ENCODE measurements at places on chromosomes 3 and 15.

- DNase-seq, result no peak
Observed at GRCh38 chr3:9715764-9716437, 12.3 kb downstream of the CPNE9 start.

DNA sequence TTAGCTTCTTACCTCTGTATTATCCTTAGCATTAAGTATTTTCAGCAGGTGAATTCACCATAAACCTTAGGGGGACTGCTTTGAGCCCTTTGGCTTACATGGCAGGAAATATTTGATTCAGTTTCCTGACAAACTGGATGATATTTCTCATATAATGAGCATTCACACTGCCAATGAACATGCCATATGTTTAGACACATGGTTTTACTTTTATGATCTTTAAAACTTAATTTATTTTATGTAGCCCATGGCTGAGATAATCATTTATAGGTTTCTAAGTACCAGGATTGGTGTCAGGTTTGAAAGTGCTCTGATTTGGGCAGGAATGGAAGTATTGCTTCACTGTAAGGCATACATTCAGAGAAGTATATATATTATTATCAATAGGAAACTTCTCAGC is 319.1 kb downstream of the ZPLD1 start:
- no peak for DNase-seq

GRCh38 chr3:152742368-152743347 is 92.3 kb upstream of the P2RY1 start:
- no peak for DNase-seq

GRCh38 chr15:27933562-27933961 is 165.6 kb downstream of the OCA2 start:
- DNase-seq, result peak; percentile 32

DNA sequence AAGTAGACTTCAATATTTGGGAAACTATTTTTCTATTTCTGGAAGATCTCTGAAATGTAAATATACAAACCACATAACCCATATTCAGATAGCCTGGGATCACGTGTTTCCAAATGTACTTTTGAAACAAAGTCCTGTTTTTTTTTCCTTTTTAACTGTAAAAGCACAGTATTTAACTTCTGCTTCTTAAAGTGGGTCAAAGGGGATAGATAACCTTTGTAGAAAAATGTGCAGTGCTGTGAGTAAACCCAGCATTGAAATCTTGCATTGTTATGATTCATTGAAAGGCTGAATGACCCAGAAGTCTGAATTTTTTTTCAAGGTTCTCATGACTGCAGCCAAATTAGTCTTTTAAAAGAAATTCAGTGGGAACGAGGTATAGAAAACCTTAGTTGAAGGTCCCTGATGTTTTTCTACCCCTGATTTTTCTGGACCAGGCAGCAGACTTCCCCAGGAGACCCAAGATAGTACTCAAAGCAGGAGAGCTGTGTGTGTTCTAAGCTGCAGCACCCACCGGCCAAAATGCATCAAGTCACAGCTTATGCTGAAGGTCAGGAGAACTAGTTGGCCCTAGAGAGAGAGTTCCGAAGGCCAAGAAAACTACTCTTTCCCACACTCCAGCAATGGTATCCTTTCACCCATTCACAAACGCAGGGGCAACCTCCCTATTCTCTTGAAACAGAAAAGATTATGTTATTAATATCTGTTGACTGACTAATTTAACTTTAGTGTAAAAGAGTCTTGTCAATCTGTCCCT is 43.6 kb upstream of the APH1B start:
- no peak for DNase-seq

- DNase-seq, result no peak
Observed at GRCh38 chr15:38481761-38482160, 27.8 kb downstream of the FAM98B start.

DNA sequence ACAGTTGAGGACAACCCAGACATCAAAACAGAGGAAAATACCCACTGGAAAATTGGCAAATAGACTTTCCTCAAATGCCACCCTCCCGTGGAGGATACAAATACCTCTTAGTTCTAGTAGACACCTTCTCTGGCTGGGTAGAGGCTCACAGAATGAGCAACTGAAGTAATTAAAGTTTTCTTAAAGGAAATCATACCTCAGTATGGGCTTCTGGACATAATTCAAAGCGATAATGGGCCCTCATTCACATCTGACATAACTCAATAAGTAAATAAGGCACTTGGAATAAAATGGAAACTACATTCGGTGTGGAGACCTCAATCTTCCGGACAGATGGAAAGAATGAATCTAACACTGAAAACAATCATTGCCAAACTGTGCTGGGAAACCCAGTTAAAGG is 115.2 kb upstream of the PLCL2 start:
- DNase-seq, result no peak

GRCh38 chr15:61983081-61983480 is 77.2 kb downstream of the VPS13C start:
- no peak for DNase-seq

GRCh38 chr3:128875556-128876120 is 3.8 kb upstream of the ACAD9 start:
- peak; percentile 11 for DNase-seq
